GM23338 (cell line): ENCODE measurements at places on chromosomes 6 and 20. TPM values are rescaled to one million over a fixed set of nuclear protein-coding genes. Genes with fewer than 3 reads are reported as not detected.

RNF146 gene
- total RNA-seq: 25.6 and 43.7 TPM in 2 replicates

TM9SF4 gene
- total RNA-seq: 47.5 and 52.6 TPM in 2 replicates

ADGRB3 gene
- 1.9 and 4.0 TPM in 2 replicates for total RNA-seq

TREM2 gene
- total RNA-seq: not detected in 2 replicates

OR2B3 gene
- not detected in 2 replicates for total RNA-seq

KCNQ5 gene
- total RNA-seq: 0.87 and 2.3 TPM in 2 replicates

KCNK16 gene
- not detected in 2 replicates for total RNA-seq

BMP7 gene
- total RNA-seq: 16.6 and 22.8 TPM in 2 replicates

ZKSCAN3 gene
- 4.3 and 7.6 TPM in 2 replicates for total RNA-seq

GABRR1 gene
- 0.14 and 0.16 TPM in 2 replicates for total RNA-seq

- H3K4me3 ChIP-seq: no peak overlapping the region
- no peaks in the 10 kb centered on the region for H3K4me1 ChIP-seq
- no peaks in the 10 kb centered on the region for H3K27me3 ChIP-seq
- no peak overlapping the region for H3K27ac ChIP-seq
- DNase-seq: no peak
These were observed 18.0 kb upstream of the ZFAND3 start for GRCh38 chr6:37801605-37801940.

- H3K27ac ChIP-seq: no peak overlapping the region
- H3K27me3 ChIP-seq: no peaks in the 10 kb centered on the region
- H3K4me3 ChIP-seq: no peak overlapping the region
- no peak for DNase-seq
These were observed 47.5 kb downstream of the TNFRSF21 start for GRCh38 chr6:47262231-47262630.

DNA sequence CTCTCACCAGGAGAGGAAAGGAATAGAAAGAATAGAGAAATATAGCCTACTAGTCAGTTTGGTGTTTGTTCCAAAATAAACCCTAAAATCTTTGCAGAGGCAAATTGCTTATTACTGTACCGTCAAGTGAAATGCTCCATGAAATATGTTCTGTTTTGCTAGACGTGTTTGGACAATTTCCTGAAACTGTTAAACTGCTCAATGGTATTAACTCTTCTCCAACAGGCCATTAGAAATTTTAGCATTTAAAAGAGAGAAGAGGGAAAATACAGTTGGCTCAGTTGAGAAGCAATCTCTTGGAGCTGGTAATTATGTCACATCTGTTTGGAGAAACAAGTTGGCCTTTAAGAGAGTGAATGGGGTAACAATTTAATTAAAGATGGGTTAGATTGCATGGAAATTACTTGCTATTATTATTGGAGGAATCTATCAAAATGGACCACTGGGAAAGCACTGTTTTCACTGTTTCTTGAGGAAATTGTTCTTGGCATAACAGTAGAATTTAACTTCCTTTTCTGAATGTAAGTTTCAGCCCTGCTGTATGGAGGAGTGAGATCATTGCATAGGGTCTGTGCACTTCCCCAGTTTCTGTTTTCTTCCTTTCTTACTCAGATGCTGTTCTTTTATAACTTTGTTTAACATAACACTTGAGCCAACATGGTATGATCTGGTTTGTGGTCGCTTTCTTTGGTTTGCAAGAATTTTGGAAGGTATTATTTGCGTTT, 373.6 kb downstream of the PLCB1 start:
- no peak overlapping the region for H3K27ac ChIP-seq
- H3K4me1 ChIP-seq: no peaks in the 10 kb centered on the region; the same call in 1 of the 2 replicates
- H3K4me3 ChIP-seq: no peak overlapping the region
- no peak for DNase-seq
- H3K27me3 ChIP-seq: no peaks in the 10 kb centered on the region
- no peaks in the 10 kb centered on the region for H3K36me3 ChIP-seq

- no peaks in the 10 kb centered on the region for H3K36me3 ChIP-seq
- peaks cover 67% of the 10 kb centered on the region for H3K4me1 ChIP-seq
- H3K27me3 ChIP-seq: peaks cover 100% of the 10 kb centered on the region
- DNase-seq: peak; percentile 96
- peak within 1 kb of the TSS; percentile 63 for H3K4me3 ChIP-seq
These were observed at the start of gene SIM1 for GRCh38 chr6:100464903-100465700. Gene SIM1 (minus strand): TSS chr6:100464921. CDS start chr6:100463468, 1,453 bp downstream.

GRCh38 chr20:24948939-24949679, at the start of gene CST7:
Gene CST7 (plus strand): TSS chr20:24949269. CDS start chr20:24949506, 237 bp downstream.
- no peak within 1 kb of the TSS for H3K27ac ChIP-seq
- H3K4me3 ChIP-seq: no peak within 1 kb of the TSS
- no peaks in the 10 kb centered on the region for H3K36me3 ChIP-seq

GRCh38 chr6:117275711-117276110, 10.4 kb downstream of the VGLL2 start:
- H3K36me3 ChIP-seq: no peaks in the 10 kb centered on the region
- DNase-seq: no peak
- H3K27ac ChIP-seq: no peak overlapping the region
- H3K4me3 ChIP-seq: no peak overlapping the region
- peaks cover 52% of the 10 kb centered on the region for H3K27me3 ChIP-seq

GRCh38 chr6:91083211-91083610, 496.3 kb upstream of the MAP3K7 start:
- no peaks in the 10 kb centered on the region for H3K27me3 ChIP-seq
- H3K27ac ChIP-seq: no peak overlapping the region
- peaks cover 16% of the 10 kb centered on the region for H3K4me1 ChIP-seq

GRCh38 chr6:116078945-116079344, 18.3 kb upstream of the FRK start:
- no peak for DNase-seq
- H3K4me3 ChIP-seq: no peak overlapping the region
- H3K36me3 ChIP-seq: no peaks in the 10 kb centered on the region
- H3K27ac ChIP-seq: no peak overlapping the region

DNA sequence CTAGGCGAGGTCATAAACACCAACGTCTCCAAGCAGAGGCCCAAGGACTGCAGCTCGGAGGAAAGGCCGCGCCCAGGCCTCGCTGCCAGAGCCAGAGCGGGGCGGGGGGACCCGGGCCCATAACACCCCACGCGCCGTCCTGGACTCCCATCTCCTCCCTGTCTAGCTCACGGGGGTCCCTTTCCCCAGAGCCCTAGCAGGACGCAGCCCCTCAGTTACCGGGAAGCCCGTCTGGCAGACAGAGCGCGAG, 44.9 kb downstream of the MDFI start:
- no peak for DNase-seq
- H3K36me3 ChIP-seq: no peaks in the 10 kb centered on the region
- H3K27me3 ChIP-seq: peaks cover 12% of the 10 kb centered on the region; the same call in 1 of the 2 replicates
- H3K27ac ChIP-seq: no peak overlapping the region
- peaks cover 24% of the 10 kb centered on the region for H3K4me1 ChIP-seq

- H3K4me1 ChIP-seq: peaks cover 5% of the 10 kb centered on the region; the same call in 1 of the 2 replicates
- 0 out of 2 replicates have a peak, but pooled peaks cover 4% of the 10 kb centered on the region for H3K36me3 ChIP-seq
- no peaks in the 10 kb centered on the region for H3K27me3 ChIP-seq
These were observed 603.9 kb downstream of the HDGFL1 start for GRCh38 chr6:23173234-23173633.

DNA sequence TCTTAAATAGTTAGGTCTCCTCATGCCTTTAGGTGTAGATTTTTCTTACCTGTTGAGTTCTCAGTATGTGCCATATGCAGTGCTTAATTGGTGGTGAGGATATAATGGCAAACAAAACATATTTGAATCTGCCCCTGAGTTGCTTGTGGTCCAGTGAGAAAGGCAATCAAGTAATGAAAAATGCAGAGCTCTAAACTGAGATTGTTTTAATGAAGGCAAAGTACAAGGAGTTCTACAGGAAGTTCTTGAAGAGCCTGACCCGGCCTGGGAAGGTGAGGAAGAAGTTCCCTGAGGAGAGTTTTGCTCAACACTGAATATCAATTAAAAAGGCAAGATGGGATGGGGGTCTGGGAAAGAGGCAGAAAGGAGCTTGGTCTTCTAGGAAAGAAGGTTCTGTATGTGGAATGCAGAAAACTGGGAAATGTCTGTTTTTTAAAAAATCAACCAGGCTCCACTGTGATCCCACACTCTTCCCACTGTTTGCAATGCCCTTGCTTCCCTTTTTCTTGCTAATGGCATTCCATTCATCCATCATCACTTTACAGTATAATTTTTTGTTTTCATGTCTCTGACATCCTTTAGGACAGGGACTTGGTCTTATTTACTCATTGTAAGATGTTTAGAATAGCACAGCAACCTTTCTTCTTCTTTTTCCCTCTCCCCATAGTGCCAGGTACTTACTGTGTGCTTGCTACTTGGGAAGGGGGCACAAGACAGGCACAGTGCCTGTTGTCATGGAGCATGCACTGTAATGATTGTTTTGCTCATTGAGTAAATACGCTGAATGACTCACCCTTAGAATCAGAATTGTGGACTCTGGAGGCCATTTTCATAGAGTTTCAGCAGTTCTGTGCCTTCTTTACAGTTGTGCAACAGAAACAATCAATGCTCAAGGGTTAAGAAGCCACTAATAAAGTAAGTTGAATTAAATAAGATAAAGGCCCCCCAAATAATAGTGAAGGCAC, 64.3 kb downstream of the ANKS1A start:
- DNase-seq: no peak
- H3K4me3 ChIP-seq: no peak overlapping the region
- H3K4me1 ChIP-seq: peaks cover 17% of the 10 kb centered on the region; the same call in 1 of the 2 replicates
- H3K27ac ChIP-seq: 0 out of 2 replicates have a peak overlapping the region, but pooled peaks have one; percentile 33
- H3K27me3 ChIP-seq: no peaks in the 10 kb centered on the region
- H3K36me3 ChIP-seq: no peaks in the 10 kb centered on the region

DNA sequence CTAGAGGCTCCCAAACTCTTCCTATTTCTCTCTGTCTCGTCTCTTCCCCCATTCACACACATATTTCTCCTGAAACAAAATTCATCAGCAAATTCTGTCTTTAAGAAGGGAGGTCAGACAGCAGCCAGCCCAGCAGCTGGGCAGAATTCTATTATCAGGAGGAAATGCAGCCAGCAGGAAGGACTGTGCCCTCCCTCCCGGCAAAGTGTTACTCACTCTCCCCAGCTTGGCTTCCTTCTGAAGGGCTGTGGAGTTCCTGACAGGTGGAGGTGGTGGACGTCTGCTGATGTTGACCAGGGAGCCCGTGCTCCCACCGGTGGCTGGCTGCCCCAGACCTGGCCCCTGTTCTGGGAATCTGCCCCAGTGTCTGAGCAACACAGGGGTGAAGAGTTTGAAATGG, 37.3 kb downstream of the KCNB1 start:
- no peak for DNase-seq
- H3K27ac ChIP-seq: no peak overlapping the region
- no peak overlapping the region for H3K4me3 ChIP-seq
- H3K4me1 ChIP-seq: peaks cover 16% of the 10 kb centered on the region
- H3K36me3 ChIP-seq: no peaks in the 10 kb centered on the region

GRCh38 chr6:137272403-137272802, 53.2 kb upstream of the IFNGR1 start:
- no peaks in the 10 kb centered on the region for H3K27me3 ChIP-seq
- no peaks in the 10 kb centered on the region for H3K4me1 ChIP-seq
- no peak overlapping the region for H3K27ac ChIP-seq
- H3K4me3 ChIP-seq: no peak overlapping the region
- no peaks in the 10 kb centered on the region for H3K36me3 ChIP-seq

DNA sequence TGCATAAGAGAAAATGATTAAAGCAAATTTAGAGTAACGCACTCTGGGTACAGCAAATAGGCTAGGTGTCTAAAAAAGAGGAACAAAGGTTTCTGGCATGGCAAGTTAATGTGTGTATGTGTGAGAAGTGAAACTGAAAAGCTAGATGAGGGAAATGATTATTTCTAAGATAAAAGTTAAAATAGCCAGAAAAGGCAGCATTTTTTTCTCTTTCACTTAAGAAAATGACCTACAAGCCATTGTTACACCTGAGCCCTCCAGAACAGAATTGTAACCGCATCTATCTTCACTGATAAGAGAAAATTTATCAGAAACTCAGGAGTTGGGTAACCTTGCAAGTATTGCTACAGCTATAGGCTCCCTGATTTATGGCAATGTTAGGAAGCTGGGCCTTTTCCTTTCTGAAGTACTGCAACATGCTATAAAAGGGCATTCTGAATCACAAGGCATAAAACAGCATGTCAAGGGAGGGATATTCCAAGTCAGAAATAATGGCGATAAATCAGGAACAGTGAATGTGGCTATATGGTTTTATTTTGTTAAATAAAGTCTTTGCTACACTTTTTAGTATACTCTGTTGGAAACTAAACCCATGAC, 395.3 kb downstream of the TBC1D32 start:
- no peak overlapping the region for H3K27ac ChIP-seq
- no peaks in the 10 kb centered on the region for H3K36me3 ChIP-seq
- no peak overlapping the region for H3K4me3 ChIP-seq
- H3K4me1 ChIP-seq: peaks cover 17% of the 10 kb centered on the region
- no peak for DNase-seq
- no peaks in the 10 kb centered on the region for H3K27me3 ChIP-seq

- H3K27ac ChIP-seq: no peak overlapping the region
- H3K36me3 ChIP-seq: no peaks in the 10 kb centered on the region
- peaks cover 43% of the 10 kb centered on the region for H3K27me3 ChIP-seq
- peak overlapping the region; percentile 58 for H3K4me3 ChIP-seq
- no peaks in the 10 kb centered on the region for H3K4me1 ChIP-seq
- no peak for DNase-seq
These were observed 43.1 kb downstream of the PTCHD4 start for GRCh38 chr6:48067886-48068277.

GRCh38 chr6:112086744-112087135, 542 bp downstream of the TUBE1 start:
- 0 out of 2 replicates have a peak overlapping the region, but pooled peaks have one; percentile 8 for H3K27ac ChIP-seq
- peak; percentile 56 for DNase-seq
- no peaks in the 10 kb centered on the region for H3K27me3 ChIP-seq
- H3K4me3 ChIP-seq: peak overlapping the region; percentile 65

- no peaks in the 10 kb centered on the region for H3K4me1 ChIP-seq
- H3K27ac ChIP-seq: no peak overlapping the region
- H3K36me3 ChIP-seq: no peaks in the 10 kb centered on the region
- H3K4me3 ChIP-seq: no peak overlapping the region
- no peak for DNase-seq
These were observed 34.9 kb upstream of the MTHFD1L start for GRCh38 chr6:150830439-150831165.

- no peaks in the 10 kb centered on the region for H3K36me3 ChIP-seq
- no peak for DNase-seq
- H3K4me3 ChIP-seq: no peak overlapping the region
These were observed 259.6 kb upstream of the EPHA7 start for GRCh38 chr6:93678841-93679454.

DNA sequence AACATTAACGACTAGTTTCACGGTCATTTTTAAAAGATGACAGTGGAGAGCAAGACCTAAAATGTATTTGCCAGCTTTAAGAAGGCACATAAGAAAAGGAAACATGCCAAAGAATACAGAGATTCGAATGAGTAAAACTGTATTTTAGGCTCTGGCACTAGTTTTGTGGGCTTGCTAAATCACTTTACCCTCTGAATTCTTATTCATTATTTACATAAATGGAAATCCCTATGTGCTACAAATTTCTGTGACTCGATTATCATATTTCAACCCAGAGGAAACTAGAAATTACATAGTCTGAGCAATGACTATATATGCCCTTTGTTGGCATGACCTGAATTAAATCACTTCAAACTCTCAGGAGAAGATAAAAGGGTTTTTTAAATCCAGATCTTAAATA, 441.7 kb upstream of the RNF217 start:
- no peak overlapping the region for H3K27ac ChIP-seq
- DNase-seq: no peak
- H3K36me3 ChIP-seq: no peaks in the 10 kb centered on the region
- H3K4me1 ChIP-seq: peaks cover 6% of the 10 kb centered on the region
